ENCODE measurements at places on chromosomes 16 and 17. TPM values are rescaled to one million over a fixed set of nuclear protein-coding genes. Genes with fewer than 3 reads are reported as not detected.

GRCh38 chr16:57240851-57241250 is 4.2 kb upstream of the ARL2BP start:
- no peak for DNase-seq

- DNase-seq: no peak
These were observed 24.0 kb upstream of the GRIN2A start for GRCh38 chr16:10206215-10206614.

GRCh38 chr17:81311946-81312345 is 16.8 kb upstream of the SLC38A10 start:
- DNase-seq: no peak

GRCh38 chr17:8122422-8122923 is 1.4 kb downstream of the HES7 start:
- no peak for DNase-seq

The PRPSAP2 gene
- total RNA-seq: 74.3 TPM

DNA sequence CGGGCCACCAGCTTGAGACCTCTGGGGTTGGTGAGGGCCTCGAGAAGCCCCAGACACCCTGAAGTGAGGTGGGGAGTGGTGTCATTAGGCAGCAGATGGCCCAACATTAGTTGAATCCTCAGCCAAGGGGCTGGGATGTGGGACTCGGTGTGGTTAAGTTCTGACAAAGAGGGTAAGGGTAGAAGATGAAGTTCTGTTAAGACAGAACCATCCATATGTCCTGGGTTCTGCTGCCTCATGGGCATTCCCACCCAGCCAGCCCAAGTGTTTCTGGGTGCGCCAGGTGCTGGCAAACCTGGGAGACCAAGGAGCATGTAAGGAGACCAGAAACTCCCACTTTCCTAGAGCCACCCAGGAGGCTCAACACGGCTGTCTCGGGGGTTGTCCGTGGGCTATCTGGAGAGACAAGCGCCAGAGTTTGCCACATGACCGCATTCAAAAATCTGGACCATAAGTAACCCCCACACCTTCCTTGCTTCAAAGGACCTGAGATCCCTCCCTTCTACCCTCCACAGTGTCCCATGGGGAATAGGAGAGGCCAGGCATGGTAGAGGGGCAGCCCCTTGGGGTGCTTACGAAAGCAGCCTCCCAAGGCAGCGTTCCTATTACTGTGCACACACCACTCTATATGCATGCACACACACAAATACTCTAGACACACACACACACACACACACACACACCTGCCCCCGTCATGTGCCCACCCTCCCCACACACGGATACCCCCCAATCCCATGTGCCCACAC is 128.7 kb downstream of the C16orf78 start:
- no peak for DNase-seq

GRCh38 chr16:81739503-81739902 is 39.6 kb upstream of the PLCG2 start:
- DNase-seq: no peak

DNA sequence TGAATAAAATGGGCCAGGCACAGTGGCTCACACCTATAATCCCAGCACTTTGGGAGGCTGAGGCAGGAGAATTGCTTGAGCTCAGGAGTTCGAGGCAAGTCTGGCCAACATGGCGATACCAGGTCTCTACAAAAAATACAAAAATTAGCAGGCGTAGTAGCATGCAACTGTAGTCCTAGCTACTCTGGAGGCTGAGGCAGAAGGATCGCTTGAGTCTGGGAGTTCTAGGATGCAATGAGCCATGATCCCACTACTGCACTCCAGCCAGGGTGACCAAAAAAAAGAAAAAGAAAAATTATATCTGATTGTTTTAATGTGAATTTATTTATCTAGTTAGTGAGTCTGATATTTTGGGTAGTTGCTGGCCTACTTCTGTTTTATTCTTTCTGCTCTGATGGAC is 7.0 kb downstream of the IL34 start:
- DNase-seq: no peak

The AANAT gene
- not detected for total RNA-seq

Data from activated T-helper 1 cell treated with anti-CD3 and anti-CD28 coated beads, Interleukin-12 subunit alpha, Interleukin-12 subunit beta, Interleukin-2, Interleukin-4 antibody, amounts not matched to agents 30 ng/mL and 10 ng/mL and 1 ng/mL, durations not matched to agents 14 hours and 24 hours and 36 hours (primary cell).